ENCODE measurements at places on chromosomes 6 and 20. TPM values are rescaled to one million over a fixed set of nuclear protein-coding genes. Genes with fewer than 3 reads are reported as not detected.

- no peak for DNase-seq
These were observed 36.9 kb upstream of the RNF144B start for GRCh38 chr6:18350271-18350670.

DNA sequence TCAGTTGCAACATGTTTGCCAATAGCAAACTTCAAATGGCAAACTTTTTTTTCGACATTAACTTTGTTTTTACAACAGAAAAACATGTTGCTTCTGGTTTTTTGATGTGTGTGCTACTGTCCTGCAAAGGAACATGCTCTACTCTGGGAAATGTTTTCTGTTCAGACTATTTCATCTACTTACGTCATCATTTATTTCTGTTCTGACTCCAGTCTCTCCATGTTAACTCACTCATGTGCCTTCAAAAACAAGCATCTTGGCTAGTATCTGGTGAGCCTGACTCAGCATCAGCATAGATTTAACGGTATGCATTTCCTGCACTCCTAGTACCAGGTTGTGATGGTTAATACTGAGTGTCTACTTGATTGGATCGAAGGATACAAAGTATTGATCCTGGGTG, 36.1 kb upstream of the MAP7 start:
- DNase-seq = no peak

- DNase-seq = no peak
These were observed 37.2 kb downstream of the SCML4 start for GRCh38 chr6:107786709-107787588.

- no peak for DNase-seq
These were observed 403.6 kb downstream of the PLCB1 start for GRCh38 chr20:8535403-8536261.

DNA sequence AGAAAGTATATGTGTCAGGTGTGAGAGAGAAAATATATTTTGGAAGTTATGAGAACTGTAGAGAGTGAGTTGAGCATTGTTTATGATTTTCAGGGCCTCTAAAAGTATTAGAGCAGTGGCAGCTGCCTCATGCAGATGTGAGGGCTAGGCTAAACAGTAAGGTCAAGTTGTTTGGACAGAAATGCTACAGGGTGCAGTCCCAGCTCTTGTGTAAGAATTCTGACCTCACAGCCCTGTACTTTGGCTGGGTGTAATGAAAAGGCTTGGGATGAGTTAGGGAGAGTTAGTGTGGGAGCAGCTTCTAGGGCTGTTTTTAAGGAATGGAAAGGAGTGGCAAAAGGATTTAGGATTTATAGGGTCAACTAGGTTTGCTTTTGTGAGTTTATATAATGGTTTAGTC, 764.8 kb upstream of the ADGRB3 start:
- DNase-seq = no peak

- no peak for DNase-seq
These were observed 90.6 kb downstream of the C6orf118 start for GRCh38 chr6:165218829-165219228.

DNA sequence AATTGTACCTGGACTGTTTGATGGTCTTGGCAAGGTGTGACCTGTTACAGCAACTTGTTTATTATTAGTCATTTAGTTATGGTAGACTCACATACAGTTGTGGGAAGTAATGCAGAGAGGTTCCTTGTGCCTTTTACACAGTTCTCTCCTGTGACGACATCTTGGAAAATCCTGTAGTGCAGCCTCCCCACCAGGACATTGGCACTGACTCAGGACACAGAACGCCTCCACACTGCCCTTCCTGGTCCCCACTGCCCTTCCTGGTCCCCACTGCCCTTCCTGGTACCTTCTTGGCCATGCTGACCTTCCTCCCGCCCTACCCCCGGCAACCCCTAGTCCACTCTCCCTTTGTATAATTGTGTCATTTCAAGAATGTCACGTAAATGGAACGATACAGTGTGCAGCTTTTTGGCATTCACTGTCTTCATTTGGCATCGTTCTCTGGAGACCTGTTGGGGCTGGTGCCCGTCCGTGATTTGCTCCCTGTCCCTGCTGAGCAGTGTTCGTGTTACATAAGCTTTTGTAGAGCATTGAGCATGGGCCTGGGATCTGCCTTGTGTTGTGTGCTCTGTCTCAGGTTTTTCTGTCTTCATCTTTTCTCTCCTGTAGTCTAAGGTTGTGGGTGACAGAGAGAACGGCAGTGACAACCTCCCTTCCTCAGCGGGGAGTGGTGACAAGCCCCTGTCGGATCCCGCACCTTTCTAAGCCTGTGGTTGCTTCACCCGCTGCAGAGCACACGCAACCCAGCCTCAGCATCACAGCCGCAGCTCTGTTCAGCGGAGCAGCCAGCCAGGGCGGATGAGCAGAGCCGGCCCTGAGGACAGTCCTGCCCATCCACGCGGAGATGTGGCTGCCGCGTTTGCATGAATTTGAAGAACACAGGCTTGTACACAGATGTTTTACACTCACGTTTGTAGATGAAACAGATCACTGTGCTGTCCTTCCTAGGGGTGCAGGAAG, 5.4 kb upstream of the DNAJC5 start:
- DNase-seq = no peak

- DNase-seq = no peak
These were observed 3.3 kb upstream of the COL11A2 start for GRCh38 chr6:33195304-33196165.

DNA sequence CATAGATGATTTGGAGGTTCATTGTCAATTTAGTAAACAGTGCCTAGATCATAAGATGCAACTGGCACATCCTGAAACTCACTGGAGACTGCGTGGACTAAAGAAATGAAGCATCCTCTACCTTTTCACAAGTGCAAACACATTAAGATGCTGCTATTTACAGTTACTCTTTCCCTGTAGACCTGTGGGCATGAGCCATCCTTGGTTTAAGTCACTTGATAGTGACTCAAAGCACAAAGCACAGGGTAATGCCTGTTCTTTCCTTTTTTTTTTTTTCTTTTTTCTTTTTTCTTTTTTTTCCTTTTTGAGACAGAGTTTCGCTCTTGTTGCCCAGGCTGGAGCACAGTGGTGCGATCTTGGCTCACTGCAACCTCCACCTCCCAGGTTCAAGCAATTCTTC, 10.0 kb upstream of the HLA-DQA1 start:
- no peak for DNase-seq

DNA sequence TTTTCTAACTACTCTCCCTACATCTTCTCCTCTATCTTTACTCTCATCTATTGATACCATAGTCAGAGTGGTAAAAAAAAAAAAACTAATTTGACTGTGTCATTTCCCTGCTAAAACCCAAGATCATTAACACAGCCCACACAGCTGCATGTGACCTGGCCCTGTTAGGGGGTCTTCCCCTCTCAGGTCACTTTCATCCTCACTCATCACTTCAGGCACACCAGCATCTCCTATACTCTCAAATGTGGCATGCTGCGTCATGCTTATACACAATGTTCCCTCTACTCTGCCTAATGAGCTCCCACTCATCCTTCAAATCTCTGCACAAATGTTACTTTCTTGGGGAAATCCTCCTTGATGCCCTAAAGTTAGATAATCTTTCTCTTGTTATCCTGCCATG, 86.8 kb downstream of the CDK19 start:
- no peak for DNase-seq

GRCh38 chr20:63259734-63260460, 5.6 kb upstream of the NKAIN4 start:
- no peak for DNase-seq

GRCh38 chr6:52929321-52930164, 20.0 kb upstream of the GSTA3 start:
- DNase-seq = no peak

DNA sequence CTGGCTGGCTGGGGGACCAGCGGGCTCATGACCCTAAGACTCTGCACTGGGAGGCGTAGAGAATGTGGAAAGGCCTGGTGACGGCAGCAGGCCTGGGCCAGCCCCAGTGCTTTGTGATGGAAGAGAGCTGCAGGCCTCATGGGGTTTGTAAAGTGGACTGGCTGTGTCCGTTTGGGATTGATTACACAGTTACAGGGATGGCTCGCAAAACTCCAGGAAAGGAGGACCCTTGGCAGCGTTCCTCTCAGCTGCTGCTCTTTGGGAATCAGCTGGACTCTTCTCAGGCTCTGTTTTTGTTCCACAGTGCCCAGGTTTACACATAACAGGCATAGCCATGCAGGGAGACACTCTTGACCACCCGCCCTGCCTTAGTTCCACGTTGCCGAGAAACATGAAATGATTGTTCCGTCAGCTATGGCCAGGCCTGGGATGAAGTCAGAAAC, 89.0 kb downstream of the SLX4IP start:
- no peak for DNase-seq

- no peak for DNase-seq
These were observed 166.1 kb downstream of the GRM4 start for GRCh38 chr6:33979750-33980149.

The EFCAB8 gene
- polyA plus RNA-seq = not detected

The SLX4IP gene
- polyA plus RNA-seq = 10.7 TPM

The CLIC5 gene
- 186 TPM for polyA plus RNA-seq

The GNMT gene
- 0.98 TPM for polyA plus RNA-seq

All from renal cortex interstitium (tissue), 15 donors.